Neuronal stem cell (in vitro differentiated cells): ENCODE measurements at places on chromosomes 5 and 9.

GRCh38 chr9:126070058-126070655 is 256.5 kb upstream of the MVB12B start:
- DNase-seq: no peak

GRCh38 chr5:156675395-156675794 is 174.7 kb upstream of the PPP1R2B start:
- no peak for DNase-seq

GRCh38 chr9:17082343-17083064 is 52.3 kb upstream of the CNTLN start:
- peak; percentile 30 for DNase-seq

GRCh38 chr5:177462021-177462670 is 11.3 kb downstream of the DBN1 start:
- DNase-seq: no peak

GRCh38 chr9:134243778-134244467 is 79.6 kb upstream of the RNU6ATAC start:
- no peak for DNase-seq

DNA sequence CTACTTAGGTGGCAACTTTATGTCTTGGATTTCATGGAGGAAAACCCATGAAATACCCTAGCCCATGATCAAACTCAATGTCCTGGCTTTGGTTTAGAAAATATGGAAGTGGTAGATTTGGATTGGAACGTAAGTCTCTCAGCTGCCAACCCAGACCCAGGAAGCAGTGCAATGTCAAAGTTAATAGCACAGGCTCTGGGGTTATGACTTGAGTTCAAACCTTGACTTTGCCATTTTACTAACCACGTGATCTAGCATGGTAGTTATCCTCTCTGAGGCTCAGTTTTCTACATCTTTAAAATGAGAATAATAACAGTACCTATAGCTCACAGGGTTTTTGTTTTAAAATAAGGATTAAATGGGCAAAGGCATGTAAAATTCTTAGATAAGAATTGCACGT is 13.8 kb downstream of the FYB1 start:
- no peak for DNase-seq

DNA sequence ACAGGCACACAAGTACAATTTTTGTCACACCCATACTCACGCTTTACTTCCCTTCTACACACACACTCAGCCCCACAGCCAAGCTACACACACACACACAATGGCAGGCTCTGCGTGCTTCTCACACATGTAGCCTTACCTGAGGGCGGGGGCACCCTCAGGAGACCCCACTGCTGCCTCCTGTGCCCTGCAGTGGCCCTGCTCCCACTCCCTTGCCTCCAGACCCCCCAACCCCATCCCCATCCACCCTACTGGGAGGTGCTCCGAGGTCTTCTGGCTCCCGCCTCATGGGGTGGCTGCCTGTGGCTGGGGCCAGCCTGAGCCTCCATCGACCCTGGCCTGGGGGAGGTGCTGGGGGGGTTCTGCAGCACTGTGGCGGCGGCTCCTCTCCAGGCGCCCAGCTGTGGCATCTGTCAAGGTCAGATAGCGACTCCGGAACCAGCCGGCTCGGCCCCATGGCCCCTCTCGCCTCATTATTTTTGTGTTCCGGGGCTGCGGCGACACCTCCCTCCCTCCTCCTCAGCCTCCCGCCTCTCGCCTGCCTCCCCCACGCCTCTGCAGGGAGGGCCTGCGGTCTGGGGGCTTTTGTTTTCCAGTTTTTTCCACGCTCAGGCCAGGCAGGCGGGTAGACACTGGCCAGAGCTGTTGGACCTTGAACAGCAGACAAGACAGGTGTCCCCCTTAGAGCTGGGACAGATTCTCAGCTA is 21.7 kb downstream of the CXXC5 start:
- DNase-seq: no peak

DNA sequence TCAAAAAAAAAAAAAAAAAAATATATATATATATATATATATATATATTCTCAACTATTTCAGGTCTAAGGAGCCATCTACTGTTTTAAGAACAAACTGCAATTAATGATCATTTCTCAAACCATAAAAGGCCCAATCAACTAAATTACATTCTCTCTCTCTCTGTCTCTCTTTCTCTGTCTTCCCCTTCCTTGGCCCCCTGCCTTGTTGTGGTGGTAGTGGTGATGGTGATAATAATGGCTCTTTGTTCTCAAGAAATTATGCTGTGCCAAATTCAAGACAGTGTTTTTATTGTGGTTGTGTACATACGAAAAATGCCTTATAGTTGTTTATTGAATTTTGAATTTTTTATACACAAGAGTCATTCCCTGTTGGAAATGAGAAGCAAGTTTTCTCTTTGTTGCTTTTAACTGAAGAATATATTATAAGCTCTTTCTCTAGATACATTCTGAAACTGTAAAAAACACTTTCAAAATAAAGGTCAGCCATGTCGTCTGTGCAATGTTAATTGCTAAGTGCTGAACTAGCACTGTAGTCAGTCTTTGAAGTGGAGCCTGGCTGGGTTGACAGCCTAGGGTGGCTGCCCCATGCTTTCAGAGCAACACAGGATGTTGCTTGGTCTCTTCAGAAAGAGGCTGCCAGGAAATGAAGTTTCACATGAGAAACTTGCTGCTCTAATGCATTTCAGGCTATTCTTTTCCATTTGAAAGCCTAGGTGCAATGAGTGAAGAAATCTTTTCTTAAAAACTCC is 96.0 kb downstream of the HINT1 start:
- DNase-seq: no peak

DNA sequence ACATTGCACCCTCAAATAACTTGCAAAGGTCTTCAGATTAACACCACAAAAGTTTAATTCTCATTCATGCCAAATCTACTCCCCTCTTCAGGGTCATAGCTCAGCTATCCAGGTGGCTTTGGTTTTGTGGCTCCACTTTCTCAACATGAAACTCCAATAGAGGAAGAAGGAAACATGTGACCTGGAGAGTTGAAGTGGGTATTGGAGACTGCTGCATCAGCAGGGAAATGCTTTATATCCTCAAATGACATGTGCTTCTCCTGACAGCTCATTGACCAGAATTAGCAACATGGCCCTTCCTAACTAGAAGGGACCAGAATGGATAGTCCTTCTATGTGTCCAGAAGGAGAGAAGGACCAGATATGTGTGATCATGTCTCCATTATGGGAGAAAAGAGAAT is 73.6 kb downstream of the TLR4 start:
- no peak for DNase-seq

GRCh38 chr9:21801683-21802417 is 586 bp upstream of the MTAP start:
- DNase-seq: peak; percentile 68

- DNase-seq: peak; percentile 73
These were observed 26.1 kb upstream of the ANXA2R start for GRCh38 chr5:43065948-43066798.

- no peak for DNase-seq
These were observed 200.1 kb downstream of the MCTP1 start for GRCh38 chr5:95084757-95085156.

- DNase-seq: no peak
These were observed 389.4 kb downstream of the CTNND2 start for GRCh38 chr5:11514705-11515432.

- peak; percentile 15 for DNase-seq
These were observed 4.6 kb upstream of the MYORG start for GRCh38 chr9:34381323-34381722.

DNA sequence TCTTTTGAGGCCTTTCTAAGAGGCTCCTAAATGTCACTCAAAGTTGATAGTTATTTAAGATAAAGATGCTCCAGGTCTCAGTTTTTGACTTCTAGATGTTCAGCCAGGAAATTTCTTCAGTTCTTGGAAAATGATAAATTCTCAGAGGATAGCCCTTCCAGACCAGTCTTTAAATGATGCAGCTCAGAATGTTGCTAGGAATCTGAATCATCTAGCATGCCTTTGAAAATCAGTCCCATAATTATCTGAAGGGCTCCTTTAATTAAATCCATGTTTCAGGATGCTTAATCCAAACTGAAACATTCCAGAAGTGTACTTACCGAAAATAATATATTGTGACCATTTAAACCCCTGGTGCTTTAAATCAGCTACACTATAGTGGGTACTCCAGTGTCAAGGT is 107.5 kb upstream of the FBN2 start:
- no peak for DNase-seq

DNA sequence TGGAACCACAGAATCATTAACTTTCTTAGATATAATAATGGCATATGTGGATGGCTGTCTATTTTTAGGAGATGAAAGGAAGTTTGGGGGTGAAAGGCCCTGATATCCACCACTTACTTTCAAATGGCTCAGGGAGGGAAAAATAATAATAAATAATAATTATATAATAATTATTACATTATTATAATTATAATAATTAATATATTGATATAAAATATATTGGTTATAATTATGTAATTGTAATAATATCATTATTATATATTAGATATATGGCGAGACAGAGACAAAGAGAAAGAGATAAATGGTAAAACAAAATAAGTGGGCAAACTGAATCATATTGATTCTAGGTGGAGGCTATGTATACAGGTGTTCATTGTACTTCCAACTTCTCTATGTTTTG is 136.6 kb downstream of the GAPVD1 start:
- no peak for DNase-seq
